NCI-H1417 treated with DMSO at 0.1 percent for 48 hours (cell line): ENCODE measurements at places on chromosomes 16 and 17.

- no peak for DNase-seq
Observed at GRCh38 chr16:78718141-78718540, 618.7 kb downstream of the WWOX start.

GRCh38 chr17:49973271-49973615 is 4.3 kb downstream of the DLX4 start:
- no peak for DNase-seq

DNA sequence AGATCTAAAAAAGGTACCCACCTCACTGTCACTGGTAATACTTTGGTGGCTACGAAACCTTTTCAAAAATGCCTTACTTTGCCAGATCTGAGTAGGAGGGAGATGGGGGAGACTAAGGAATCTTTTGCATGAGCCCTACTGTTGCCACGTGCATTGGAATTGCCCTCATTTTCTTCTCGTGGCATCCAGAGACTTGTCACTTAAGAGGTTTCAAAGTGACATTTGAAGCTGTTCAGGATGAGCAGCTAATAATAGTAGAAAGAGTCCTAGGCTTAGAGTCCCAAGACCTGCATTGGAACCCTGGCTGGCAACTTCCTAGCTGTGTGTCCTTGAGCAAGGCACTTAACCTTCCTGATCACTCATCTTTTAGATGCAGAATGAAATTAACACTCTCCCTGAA is 43.5 kb downstream of the GPRC5B start:
- DNase-seq, result no peak

GRCh38 chr16:1333854-1334700 is 632 bp downstream of the BAIAP3 start:
- DNase-seq, result no peak

DNA sequence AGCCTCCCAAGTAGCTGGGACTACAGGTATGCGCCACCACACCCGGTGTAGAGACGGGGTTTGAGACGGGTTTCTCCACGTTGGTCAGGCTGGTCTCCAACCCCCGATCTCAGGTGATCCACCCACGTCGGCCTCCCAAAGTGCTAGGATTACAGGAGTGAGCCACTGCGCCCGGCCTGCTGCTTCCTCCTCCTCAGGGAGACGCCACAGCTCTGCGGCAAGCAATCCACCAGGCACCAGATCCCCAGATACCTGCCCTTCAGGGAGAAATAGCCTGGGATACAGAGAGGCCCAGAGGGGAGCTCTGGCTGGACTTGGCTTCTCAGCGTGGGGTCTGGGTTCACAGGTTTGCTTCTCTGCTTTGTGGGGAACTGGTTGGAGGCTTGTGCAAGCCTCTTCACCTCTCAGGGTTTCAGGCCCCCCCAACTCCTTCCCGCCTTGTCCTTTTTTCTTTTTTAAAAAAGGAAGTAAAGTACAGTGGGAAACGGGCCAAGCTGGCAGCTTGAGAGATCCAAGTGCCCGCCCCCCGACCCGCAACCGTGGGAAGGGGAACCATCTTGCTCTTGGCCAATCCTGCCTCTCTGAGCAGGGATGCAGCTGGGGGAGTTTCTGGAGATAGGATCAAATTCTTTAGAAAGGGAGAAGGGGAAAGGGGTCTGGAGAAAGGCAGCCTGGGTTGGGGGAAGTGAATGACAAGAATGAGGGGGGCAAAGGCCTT is 2.6 kb upstream of the SPHK1 start:
- no peak for DNase-seq

- DNase-seq, result no peak
Observed at GRCh38 chr17:50027881-50028735, 27.8 kb upstream of the ITGA3 start.
